Caudate nucleus (tissue), 63 donors: ENCODE measurements at places on chromosomes 5 and 9.
A peak's percentile ranks its signal among the peaks of the same experiment; 100 is the strongest.

DNA sequence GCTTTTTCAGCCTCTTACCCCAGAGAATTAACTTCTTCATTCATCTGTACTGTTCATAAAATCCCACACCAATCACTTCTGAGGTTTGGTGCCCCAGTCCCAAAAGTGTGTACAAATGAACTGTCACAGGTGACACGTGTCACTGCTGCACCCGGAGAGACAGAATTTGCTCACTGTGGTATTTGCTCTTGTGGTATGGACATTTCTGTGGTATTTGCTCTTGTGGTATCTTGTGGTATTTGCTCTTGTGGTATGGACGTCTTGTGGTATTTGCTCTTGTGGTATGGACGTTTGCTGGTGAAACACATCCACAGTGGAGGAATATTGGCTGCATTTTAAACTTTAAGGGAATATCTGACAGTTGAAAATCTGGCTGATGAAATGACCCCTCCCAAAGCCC, 214.9 kb upstream of the DAP start:
- no peak for DNase-seq

- no peak for DNase-seq
Observed at GRCh38 chr9:92979283-92980056, 32.1 kb downstream of the FGD3 start.

- DNase-seq = no peak
Observed at GRCh38 chr9:126849591-126850225, 10.7 kb upstream of the ZBTB34 start.

DNA sequence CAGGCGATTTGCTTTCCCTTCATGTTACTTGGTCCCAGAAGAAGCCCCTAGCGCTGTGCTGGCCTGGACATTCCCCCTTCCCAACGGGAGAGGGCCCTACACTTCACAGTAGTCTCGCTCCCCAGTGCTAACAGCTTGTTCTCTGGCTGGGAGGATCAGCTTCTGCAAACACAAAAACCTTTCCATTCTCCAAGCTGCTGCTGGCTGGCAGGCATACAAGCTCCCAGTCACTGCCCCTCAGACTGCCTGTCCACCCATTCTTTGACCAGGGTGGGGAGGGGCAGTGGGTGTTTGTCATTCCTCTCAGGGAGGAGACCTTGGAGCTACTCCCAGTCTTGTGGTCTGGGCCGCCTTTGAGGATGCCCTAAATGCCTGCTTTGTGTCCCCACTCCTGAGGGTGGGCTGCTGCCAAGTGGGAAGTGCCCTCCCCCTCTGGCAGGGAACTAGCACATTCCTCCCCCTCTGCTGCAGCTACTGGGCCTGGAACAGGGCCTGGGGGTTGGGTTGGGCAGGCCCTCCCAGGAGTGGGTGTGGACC, 20.8 kb downstream of the ENHO start:
- peak; percentile 94 for DNase-seq

DNA sequence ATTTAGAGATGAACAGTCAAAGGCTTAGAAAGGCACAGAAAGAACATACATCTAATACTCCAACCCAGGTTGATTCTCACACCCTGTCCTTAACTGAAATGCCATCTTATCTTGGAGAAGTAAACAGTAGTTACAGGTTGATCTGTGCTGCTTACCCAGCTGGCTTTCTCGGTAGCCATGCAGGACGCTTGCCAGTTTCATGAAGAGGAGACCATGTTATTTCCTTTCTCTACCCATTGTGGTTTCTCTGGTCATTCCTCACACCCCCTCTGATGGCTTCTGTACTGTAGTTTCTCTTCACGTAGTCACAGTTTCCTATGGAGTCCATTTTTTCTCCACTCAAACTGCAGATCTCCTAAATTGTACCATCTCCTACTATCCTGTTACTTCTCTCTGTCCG, 206.0 kb downstream of the SGCD start:
- DNase-seq = no peak

DNA sequence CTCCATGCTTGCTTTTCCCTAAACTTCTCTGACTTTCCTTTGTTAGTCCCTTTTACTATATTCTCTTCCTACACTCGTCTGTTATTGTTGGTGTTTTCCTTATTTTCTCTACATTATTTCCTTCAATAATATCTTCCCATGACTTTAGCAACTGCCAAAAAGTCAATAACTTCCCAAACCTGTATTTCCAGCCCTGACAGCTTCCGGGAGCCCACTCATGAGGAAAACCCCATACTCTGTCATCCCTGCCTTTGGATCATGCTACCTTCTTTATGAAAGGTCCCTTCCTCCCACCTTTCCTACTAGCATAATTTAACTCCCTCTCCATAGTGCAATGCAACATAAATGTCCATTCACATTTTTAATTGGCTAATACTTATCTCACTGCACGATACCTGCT, 144.0 kb upstream of the CDH6 start:
- no peak for DNase-seq

GRCh38 chr5:135034236-135034962, 371 bp upstream of the PITX1 start:
- no peak for DNase-seq

DNA sequence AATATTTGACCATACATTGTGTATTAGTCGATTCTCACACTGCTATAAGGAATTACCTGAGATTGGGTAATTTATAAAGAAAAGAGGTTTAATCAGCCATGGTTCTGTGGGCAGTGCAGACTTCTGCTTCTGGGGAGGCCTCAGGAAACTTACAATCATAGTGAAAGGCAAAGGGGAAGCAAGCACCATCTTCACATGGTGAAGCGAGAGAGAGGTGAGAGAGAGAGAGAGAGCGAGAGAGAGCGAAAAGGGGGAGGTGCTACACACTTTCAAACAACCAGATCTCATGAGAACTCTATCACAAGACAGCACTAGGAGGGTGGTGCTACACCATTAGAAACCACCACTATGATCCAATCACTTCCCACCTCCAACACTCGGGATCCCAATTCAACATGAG, 4.1 kb upstream of the GRAMD2B start:
- no peak for DNase-seq

- DNase-seq = no peak
Observed at GRCh38 chr9:115633104-115633503, 515.1 kb upstream of the TNC start.

- DNase-seq = no peak
Observed at GRCh38 chr9:129595311-129595741, 25.6 kb downstream of the C9orf50 start.

DNA sequence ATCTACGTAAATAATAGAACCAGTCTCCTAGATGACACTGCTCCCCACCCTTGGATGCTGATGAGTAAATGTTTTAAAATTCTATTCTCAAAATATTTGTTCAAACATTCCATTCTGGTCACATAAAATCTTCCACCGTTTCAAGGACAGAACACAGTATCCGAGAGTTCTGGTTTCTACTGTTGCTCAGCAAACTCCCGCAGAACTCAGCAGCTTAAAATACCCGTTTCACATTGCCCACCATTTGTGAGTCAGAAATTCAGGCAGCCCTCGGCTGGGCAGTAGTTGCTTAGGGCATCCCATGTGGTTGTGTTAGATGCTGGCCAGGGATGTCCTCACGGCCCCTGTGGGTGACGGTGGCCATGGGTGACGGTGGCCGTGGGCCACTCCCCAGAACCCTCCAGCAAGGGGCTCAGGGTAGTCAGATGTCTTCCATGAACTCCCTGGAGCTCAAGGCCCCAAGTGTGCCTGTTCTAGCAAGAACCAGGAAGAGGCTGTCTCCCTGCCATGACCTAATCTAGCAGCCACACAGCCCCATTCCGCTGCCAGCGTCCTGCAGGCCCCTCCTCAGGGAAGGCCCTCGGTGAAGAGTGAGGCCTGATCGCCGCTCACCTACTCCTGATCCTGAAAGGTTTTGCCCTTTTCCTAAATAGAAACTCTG, 17.4 kb downstream of the MGAT1 start:
- no peak for DNase-seq

DNA sequence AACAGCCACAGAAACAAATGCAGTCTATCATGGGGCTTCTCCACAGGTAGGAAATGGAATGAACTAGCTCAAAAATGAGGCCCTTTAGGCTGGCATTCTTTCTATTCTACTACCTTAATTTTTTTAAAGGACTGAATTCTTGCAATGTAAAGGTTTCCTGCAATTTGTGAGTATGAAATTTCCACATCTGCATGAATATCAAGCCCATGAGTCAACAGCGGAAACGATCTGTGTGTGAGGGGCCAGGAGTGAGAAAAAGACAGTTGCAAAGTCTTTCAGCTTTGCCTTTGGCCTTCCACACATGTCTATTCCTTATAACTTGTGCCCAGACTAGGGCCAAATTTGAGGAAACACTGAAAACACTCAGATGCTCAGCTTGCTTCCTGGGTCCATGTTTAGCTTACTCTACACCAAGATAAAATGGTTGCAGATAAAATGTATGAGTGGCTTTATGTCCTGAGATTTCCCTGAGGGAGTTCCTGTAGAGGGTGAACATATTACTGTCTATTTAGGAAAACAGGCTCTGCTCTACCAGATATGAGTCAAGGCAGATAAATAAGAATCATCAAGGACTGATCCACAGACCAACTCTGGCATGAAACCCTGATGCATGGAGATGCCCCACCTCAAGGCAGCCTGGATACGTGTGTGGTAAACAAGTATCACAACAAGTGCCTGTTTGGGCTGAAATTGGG, 46.5 kb downstream of the RETREG1 start:
- no peak for DNase-seq

GRCh38 chr5:109691996-109692395, 2.3 kb downstream of the MAN2A1 start:
- no peak for DNase-seq

GRCh38 chr9:133331641-133332380, 4.2 kb downstream of the SURF6 start:
- DNase-seq = no peak

DNA sequence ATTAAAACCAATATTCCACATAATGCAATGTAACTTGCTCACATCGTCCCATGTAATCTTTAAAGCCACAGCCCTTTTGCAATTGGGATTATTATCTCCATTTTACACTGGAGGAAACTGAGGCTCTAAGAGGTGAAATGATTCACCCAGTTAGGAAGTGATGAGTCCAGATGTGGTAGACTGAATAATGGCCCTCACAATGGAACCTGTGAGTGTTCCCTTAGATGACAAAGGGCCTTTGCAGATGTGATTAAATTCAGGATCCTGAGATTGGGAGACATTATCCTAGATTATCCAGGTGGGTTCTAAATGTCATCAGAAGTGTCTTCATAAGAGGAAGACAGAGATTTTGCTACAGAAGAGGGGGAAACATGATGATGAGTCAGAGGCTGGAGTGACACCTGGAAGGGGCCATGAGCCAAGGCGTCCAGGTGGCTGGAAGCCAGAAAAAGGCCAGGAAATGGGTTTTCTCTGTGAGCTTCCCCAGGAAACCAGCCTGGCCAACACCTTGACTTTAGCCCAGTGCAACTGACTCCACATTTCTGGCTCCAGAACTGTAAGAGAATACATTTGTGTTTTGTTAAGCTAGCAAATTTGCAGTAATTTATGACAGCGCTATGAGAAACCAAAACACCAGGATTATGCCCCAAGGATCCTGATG, 139.1 kb downstream of the KCNIP1 start:
- DNase-seq = no peak

- DNase-seq = no peak
Observed at GRCh38 chr5:61228691-61229280, 66.5 kb upstream of the SMIM15 start.

GRCh38 chr9:5493679-5494511, 16.4 kb upstream of the PDCD1LG2 start:
- DNase-seq = no peak
